ENCODE measurements at places on chromosomes 2 and 18.

DNA sequence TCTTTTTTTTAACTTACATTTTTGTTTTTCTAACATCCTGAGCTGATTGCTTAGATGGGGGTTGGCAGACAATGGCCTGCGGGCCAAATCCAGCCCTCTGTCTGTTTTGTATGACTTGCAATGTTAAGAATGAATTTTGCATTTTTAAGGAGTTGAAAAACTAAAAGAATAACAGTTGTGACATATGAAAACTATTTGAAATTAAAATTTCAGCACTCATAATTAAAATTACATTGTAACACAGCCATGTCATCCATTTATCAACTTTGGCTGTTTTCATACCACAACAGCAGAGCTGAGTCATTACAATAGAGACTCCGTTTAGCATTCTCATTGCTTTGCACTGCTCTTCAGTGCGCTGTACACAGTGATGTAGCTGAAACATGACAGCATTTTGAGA lies 94.1 kb upstream of the MC4R start:
- DNase-seq = no peak

- no peak for DNase-seq
Measured at GRCh38 chr2:67309281-67309680, 87.9 kb upstream of the ETAA1 start.

DNA sequence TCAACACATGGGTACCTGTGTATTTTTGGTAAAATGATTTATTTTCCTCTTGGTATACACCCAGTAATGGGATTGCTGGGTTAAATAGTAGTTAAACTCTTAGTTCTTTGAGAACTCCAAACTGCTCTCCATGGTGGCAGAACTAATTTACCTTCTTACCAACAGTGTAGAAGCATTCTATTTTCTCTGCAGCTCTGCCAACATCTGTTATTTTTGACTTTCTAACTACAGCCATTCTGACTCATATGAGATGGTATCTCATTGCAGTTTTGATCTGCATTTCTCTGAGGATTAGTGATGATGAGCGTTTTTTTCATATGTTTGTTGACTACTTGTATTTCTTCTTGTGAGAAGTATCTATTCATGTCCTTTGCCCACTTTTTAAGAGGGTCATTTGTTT lies 180.6 kb downstream of the FSIP2 start:
- no peak for DNase-seq

- DNase-seq = no peak
Measured at GRCh38 chr2:70643715-70644114, 90.1 kb upstream of the TGFA start.

DNA sequence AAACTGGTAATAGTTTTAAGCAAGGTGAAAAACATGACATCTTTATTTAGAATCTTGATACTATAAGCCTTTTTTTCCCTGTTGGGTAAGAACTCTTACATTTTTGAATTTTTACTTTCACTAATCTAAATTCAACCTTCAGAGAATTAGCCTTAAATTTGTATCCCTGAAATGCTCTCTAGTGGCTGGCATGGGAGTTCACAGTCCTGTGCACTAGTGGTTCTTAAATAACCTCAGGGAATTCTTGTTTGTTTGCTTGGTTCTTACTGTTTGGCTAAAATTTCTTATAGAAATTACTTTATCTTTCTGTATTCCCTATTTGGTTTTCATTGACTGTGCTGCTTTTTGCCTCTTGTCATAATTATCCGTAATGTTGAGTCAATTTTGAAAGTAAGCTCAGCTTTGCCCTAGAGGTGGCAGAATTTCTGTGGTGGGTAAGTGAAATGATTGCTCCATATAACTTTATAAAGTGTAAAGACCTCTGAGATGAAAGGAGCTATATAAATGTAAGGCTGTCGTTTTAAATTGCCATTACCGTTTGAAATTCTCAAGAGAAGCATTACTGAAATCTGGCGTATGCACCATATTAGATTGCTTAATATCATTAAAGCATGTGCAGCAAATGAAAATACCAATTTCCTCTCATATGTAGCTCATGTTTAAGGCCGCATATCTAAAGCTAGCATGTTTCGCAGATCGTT lies 391.3 kb upstream of the FIGN start:
- no peak for DNase-seq

GRCh38 chr2:19835781-19836281 lies 66.0 kb downstream of the TTC32 start:
- DNase-seq = no peak

- DNase-seq = no peak
Measured at GRCh38 chr18:57802213-57803102, 657 bp downstream of the ATP8B1 start.

- DNase-seq = no peak
Measured at GRCh38 chr18:9217743-9218451, 81.3 kb downstream of the ANKRD12 start.

DNA sequence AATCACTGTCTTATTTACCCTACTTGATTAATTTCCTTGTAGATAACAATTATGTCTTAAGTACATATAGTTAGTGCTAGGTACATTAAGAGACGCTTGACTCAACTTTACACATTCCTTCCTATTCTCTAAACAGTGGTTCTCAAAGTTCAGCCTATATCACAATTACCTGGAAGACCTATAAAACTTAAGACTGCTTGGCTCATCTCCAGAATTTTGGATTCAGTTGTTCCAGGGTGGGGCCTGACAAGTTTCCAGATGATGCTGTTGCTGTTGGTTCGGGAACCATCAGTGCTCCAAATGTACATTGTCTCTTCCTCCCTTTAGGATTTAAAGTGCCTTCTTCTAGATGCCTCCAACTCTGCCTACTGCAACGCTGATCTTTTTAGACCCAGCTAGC lies 4.0 kb downstream of the PPP3R1 start:
- no peak for DNase-seq

DNA sequence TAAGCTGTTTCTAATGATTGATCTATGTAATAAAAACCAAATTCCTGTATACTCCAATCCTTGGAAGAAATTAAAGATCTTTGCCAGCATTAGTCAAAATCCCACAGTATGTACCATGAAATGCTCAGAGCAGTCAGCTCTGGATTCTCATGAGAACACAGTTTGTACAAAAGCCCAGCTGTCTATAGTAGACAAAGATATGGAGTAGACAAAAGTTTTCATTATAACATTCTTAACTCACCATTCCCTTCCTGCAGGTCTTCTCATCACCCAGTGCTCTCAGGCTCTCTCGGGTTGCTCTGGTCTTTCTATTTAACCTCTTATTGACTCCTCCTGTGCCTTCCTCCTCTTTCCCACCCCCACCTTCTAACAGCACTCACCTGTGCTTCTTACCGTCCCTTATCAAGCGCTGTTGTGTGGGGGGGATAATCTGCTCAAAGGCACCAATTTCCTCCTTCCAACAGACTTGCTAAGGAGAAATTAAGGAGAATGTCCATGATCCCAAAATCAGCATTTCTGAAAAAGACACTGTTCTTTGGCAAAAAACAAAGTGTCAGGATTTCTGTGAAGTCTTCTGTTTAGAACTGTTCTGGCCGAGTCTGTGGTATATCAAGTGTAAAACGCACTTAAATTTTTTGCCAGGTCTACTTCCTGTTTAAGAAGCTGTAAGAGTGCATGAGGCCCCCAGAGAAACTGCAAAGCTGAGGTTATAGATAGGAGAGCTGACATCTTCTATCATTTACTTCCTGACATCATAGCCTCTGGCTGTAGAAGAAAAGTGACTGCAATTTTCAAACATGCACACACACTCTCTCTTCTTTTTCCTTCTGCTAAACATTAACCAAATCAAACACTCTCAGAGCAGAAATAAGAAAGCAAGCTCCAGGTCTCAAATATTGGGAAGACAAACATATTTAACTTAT lies 144.1 kb downstream of the EVA1A start:
- no peak for DNase-seq

- no peak for DNase-seq
Measured at GRCh38 chr2:172415865-172416183, 11.6 kb upstream of the ITGA6 start.

- DNase-seq = no peak
Measured at GRCh38 chr2:198004921-198005829, 200.8 kb downstream of the PLCL1 start.
